ENCODE measurements at places on chromosomes 11 and 22.
A peak's percentile ranks its signal among the peaks of the same experiment; 100 is the strongest.

DNA sequence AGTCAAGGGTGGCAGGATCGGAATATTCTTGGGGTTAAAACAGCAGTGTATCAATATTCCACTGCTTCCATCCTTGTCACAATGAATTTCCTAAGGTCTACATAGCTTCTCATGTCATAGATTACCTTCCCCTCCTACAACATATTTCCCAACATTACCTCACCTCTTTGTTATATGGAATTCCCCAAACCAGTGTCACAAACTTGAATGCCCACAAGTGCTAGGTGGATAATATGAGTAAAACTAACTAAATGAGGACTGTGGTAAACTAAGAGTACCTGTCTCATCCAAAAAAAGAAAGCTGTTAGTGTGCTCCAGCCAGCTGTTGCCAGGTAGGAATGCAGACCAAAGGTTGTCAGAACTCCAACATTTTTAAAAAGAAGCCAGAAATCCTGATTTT is 17.0 kb upstream of the NUCB2 start:
- no peak for DNase-seq

DNA sequence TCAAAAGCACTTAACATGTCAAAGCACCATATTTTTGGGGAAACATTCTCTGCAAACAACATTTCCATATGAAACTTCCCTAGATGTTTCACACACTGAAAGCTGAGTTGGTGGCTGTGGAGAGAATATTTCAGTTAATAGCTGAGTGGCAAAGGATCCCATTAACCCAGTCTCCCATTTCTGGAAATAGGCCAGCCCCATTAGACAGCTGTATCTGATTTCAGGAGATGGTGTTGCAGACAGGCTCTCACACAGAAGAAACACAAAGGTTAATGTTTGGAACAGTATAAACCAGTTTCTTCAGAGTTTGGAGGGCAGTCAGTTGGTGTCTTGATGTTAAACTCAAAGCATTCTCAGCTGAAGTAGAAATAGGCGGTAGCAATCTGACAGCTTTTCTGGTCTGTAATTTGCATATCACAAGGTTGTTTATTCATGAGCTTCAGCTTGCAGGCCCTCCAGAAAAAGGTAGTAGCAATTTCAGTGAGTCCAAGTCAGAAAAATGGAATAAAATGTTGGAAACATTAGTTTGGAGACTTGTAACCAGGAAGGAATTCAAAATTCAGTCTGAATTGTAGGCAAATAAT is 15.5 kb upstream of the ZBTB44 start:
- DNase-seq, result no peak

DNA sequence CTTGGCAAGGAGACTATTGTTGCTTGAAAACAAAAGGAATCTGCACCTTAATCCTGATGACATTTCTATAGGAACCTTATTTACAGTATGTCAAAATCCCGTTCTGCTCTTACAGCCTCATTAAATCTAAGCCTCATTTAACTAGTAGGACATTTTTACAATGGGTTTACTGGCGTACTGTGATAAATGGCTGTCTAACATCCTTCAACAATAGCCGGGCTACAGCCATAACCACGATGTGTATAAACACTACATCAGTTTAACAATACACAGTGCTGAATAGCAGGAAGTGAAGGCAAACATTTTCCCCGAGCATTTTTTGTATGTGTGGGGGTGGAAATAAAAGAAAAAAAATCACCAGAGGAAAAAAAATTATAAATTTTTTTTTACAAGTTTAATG is 131.2 kb downstream of the ARL14EP start:
- DNase-seq, result no peak

- no peak for DNase-seq
Measured at GRCh38 chr11:78841456-78842060, 266.9 kb upstream of the NARS2 start.

DNA sequence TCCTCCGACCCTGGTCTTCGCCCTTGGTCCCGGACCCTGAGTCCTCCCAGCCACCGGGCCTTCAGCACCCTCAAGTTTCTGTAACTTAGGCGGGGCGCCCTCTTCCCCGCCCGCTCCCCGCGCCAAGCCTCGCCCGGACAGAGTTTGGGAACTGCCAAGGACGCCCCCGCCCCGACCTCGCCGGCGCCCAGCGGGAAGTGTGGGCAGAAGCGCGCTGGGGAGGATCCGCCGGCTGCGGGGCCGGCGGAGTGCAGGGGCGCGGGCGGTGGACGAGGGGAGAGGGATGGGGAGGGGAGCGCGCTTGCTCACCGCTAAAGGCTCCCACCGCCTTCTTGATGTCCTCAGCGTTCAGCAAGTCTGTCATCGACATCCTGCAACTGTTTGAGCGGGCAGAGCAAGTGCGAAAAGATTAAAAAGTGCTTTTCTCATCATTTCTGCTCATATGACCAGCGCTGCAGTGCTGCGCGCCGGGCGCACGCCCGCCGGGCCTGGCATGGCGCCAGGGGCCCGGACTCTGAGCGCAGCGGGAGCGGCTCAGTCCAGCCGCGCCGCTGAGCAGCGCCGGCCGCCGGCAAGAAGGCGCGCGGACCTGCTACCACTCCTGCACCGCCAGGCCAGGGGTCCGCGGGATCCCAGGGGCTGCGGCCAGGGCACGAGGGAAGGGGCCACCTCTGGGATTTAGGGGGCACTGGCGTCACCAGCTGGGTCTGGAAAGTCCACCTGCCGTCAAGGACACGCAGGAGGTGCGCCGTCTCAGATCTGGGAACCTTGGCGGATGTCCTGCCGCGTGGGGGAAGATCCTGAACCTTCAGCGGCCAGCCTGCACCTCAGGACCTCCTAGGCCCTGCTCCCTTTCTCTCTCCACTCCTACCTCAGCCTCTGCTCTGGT is at the start of gene PVALB:
TSS of gene PVALB (minus strand) at position 400 of the 889 bp plus-strand sequence. CDS start at position 370, 30 bp downstream.
- DNase-seq, result peak; percentile 71

DNA sequence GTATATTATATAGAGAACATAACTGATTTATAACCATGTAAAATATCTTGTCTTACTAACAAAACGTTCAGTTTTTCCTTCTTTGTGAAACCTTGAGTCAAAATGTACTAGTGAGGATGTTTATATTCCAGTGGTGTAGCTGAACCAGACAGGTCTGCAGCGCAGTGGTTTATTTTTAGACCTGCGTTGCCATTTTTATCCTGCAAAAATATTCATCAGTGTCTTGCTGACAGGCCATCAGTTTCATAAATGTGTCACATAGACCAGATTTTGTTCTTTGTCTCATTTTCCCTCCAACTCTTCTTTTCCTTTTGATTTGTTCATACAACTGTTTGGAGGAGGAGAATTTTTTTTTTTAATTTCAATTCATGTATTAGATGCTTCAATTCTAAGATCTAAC is 43.1 kb downstream of the HSD17B12 start:
- no peak for DNase-seq

DNA sequence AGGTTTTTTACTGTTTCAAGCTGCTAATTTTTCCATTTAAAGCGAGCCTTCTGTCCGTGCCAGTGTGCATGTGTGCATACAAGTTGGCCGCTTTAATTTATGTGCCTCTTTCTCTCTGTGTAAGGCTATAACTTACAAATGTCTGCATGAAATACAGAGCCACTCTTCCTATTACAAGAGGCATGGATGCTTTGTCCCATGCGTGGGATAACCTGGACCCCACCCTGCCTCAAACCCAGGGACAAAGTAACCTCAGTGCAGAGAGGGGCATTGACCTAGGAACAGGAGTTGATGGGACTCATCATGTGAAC is 28.8 kb downstream of the PKNOX2 start:
- DNase-seq, result no peak

- no peak for DNase-seq
Measured at GRCh38 chr22:35314161-35314942, 14.7 kb downstream of the TOM1 start.

DNA sequence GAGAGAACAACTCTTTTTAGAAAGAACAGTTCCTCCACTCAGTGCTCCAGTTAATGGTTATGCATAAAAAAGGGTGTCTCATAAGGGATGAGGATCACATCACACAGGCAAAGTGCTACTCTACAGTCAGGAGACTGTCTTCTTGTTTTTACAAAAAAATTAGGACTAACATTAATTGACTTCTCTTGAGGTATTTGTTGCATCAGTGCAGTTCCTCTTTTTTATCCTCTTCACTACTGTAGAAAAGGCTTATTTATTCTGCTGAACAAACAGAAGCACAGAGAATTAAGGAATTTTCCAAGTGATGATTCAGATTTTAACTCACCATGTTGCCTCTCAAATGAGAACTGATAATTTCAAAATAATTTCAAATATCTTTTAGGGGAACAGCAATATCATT is 1.9 kb downstream of the MMP8 start:
- DNase-seq, result peak; percentile 39

GRCh38 chr22:39773976-39774539 is 119.5 kb downstream of the ENTHD1 start:
- DNase-seq, result peak; percentile 56

GRCh38 chr11:132240374-132240773 is 870.0 kb downstream of the NTM start:
- no peak for DNase-seq

DNA sequence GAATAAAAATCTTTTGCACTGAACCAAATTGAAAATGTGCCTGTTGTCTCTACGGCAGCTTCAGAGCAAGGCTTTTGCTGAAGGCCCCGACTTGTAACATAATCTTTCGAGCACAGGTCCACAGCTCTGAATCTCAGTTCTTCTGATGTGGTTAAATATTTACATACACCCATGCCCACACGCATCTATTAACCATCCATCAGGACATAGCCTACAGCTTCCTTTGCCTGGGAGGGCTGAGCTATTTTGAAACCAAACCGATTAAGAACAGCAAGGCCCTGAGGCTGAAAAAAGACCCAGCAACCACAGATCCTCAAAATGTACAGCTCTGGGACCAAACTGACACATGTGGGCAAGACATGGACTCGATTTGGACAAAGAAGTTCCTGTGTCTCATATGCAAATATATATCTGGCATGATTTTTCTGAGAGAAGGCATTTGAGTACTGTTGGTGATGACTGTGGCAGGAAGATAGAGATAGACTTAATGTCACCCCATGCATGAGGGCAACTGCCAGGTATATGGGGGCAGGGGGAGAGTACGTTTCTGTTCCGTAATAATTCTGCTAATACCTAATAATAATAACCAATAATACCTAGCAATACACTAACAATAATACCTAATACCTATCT is 322.7 kb upstream of the PLET1 start:
- DNase-seq, result no peak

DNA sequence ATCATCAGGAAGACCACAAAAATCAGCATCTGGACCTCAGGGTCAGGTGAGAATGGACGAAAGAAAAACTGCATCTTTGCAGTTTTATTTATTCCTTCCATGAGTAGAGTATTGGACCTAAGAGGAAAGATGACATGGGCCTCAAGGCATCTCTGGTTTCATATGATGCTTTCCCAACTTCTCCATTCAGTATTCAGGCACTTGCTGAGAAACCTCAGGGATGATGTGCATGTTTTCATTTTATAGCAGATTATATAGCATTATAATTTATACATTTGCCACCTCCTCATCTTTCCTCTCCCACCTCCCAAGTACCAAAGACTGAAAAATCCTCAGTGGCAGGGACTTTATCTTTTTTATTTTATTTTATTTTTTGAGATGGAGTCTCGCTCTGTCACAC is at the start of gene OR10V1:
TSS of gene OR10V1 (minus strand) at position 101 of the 400 bp plus-strand sequence. CDS start at position 101, 0 bp downstream.
- DNase-seq, result no peak

DNA sequence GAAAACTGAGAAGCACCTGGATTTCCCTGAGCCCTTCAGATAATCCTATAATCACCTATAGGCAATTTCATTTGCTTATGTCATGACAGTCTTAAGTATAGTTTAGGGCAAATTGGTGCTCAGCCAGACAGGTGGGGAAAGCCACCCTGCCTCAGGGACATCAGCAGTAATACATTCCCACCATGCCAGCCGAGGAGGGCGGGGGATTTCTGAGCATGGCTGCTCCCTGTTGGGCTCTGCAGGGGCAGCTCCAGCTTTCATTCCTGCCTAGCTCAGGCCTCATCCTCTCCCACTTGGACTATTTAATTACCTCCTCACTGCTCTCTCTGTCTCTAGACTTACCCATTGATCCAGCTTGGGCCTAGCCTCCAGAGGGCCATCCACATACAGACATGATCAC is 9.0 kb upstream of the DRD2 start:
- no peak for DNase-seq

DNA sequence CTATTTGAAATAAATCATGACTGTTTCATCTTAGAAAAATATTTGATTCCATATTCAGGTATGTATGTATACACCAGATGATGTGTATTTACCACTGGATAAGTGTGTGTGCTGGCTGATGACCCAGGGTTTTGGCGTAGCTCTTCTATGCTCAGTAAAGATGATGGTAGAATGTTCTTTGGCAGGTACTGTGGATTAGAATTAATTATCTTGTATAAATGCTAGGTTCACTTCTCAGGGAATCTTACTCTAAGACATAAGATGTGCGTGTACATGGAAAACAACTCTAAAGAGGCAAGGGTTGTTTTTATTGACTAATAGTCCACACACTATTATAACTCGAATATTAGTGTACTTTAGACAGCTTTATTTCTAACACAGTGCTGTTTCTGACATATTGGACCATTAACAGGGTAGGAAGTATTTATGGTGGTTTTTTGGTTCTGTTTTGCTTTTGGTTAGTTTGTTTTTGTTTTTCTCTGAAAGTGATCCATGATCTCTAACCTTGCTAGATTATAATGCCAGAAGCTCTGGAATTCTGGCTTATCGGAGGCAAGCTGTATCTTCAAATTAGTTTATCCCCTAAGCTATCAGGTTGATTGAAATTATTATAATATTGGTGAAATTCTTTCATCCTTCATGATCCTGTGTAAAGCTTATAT is 1.0 kb upstream of the HBG1 start:
- DNase-seq, result no peak

- no peak for DNase-seq
Measured at GRCh38 chr11:126304457-126305075, 706 bp downstream of the DCPS start.
